ENCODE measurements at places on chromosomes 5 and 9. TPM values are rescaled to one million over a fixed set of nuclear protein-coding genes. Genes with fewer than 3 reads are reported as not detected.
A peak's percentile ranks its signal among the peaks of the same experiment; 100 is the strongest.

Gene CACNA1B
- total RNA-seq: 7.8 TPM

DNA sequence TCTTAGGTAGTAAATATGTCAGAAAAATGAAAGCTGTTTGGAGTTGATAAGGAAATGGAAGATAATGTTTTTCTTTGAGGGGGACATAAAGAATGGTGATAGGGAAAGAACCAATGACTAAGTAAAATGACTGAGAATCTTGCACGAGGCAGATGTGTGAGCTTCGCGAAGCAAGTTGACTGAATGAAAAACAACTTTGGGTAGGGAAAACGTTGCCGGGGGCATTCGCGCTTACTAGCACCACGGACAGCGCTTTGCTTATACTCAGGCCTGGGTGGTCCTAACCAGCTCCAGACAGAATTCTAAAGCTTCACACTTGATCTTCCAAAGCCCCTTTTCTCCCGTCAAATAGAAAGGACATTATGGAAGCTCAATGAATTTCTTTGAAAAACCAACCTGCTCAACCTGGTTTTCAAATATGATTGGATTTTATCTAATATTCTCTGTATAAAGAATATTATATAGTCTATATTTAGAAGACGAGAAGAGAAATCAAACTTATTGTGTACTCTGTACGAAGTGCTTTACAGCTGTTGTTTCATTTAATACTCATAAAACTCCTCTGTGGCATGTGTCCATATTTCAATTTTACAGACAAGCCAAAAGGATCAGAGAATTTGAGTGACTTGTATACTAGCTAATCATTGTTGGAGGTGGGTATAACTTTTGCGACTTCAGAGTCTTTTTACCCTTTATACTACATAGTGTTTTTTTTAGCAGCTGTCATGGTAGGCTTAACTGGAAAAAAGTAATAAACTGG is 1.9 kb upstream of the CDKN2B start:
- DNase-seq: peak; percentile 67
- no peak overlapping the region for H3K27ac ChIP-seq
- no peak overlapping the region for H3K4me3 ChIP-seq

Gene CFAP90
- total RNA-seq: 0.35 TPM

- no peak overlapping the region for H3K27ac ChIP-seq
- no peaks in the 10 kb centered on the region for H3K27me3 ChIP-seq
- H3K36me3 ChIP-seq: no peaks in the 10 kb centered on the region
- no peaks in the 10 kb centered on the region for H3K4me1 ChIP-seq
- no peak overlapping the region for H3K4me3 ChIP-seq
Observed at GRCh38 chr5:3456121-3456681, 139.4 kb upstream of the IRX1 start.

Gene PCDHA12
- total RNA-seq: 7.2 TPM

Gene ENTPD2
- 5.1 TPM for total RNA-seq

Gene SLC9A3
- total RNA-seq: 0.75 TPM

DNA sequence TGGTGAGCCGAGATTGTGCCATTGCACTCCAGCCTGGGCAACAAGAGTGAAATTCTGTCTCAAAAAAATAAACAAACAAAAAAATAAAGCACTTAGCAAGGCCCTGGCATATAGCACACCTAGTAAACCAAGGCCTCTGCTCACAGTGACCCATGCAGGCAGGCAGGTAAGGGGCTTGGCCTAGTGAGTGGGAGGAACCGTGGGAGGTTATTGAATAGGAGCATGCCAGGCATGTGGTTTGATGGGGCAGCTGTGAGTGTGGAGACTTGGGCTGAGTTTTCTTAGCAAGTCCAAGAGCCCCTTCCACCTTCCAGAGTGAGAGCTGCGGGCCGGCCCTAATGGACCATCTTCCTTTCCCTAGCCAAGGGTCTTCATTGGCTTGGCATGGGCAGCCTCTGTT is 4.5 kb upstream of the NDST1 start:
- H3K27ac ChIP-seq: no peak overlapping the region
- H3K27me3 ChIP-seq: no peaks in the 10 kb centered on the region
- DNase-seq: no peak
- peaks cover 4% of the 10 kb centered on the region for H3K4me1 ChIP-seq
- no peak overlapping the region for H3K4me3 ChIP-seq

DNA sequence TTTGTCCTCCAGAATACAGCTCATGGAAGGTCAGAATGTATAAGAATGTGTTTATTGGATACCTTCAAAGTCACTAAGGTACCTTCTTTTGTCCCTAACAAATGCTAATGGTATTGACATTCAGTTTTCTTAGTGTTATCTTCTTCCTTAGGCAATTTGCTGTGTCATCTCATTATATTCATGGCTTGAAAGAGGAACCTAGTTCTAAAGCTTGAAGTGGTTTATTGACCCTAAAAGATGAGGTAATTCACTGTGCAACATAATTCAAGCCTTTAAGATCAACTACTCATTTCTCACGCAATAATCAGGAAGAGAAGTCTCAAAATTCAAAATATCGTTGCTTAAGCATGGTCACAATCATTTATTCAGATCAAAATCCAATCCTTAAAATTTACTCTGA is 342.7 kb upstream of the RIOK2 start:
- DNase-seq: no peak
- peaks cover 2% of the 10 kb centered on the region for H3K36me3 ChIP-seq
- H3K27me3 ChIP-seq: no peaks in the 10 kb centered on the region
- H3K4me3 ChIP-seq: no peak overlapping the region
- H3K27ac ChIP-seq: no peak overlapping the region

DNA sequence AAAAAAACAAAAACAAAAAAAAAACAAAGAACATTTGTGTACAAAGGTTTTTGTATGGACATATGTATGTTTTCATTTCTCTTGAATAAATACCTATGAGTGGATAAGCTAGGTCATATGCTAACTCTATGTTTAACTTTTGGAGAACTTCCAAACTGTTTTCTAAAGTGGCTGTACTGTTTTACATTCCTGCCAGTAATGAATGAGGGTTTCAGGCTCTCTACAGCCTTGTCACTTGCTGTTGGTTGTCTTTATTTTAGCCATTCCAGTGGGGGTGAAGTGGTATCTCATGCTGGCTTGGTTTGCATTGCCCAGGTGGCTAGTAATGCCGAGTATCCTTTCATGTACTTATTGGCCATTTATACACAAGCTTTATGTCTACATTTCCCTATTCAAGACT is 9.1 kb upstream of the TRIO start:
- 0 out of 3 replicates have a peak, but pooled peaks cover 1% of the 10 kb centered on the region for H3K36me3 ChIP-seq
- no peaks in the 10 kb centered on the region for H3K4me1 ChIP-seq
- H3K4me3 ChIP-seq: no peak overlapping the region
- DNase-seq: no peak
- H3K27me3 ChIP-seq: no peaks in the 10 kb centered on the region

DNA sequence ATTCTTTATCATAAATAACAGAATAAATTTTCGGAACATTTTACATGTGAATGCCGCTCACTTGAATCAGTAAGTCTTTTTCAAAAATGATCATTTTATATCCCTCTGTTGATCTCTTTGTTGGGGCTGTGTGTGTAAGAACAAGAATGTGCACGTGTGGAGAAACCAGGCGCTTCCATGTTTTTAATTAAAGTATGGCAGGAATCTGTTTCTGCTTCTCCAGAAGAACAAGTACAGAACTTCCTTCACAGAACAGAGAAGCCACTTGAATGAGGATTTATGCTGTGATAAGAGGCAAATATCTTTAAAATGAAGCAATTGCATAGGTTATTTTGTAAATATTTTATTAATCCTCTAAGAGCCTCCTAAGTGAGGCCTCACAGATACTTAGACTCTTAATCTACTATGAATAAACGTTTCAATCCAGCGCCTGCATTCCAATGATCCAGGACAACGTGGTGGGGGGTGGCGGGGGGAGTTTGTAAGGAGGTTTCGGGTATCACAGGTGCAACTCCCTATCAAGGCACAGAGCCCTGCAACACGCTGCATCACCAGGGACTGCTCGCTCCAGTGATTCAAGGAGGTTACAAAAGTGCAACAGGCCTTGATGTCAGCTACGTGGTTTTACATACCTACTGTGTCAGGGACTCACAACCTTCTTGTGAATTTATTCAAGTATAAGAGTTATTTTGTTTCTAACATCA is 409.2 kb downstream of the BNC2 start:
- H3K36me3 ChIP-seq: no peaks in the 10 kb centered on the region
- H3K4me1 ChIP-seq: peaks cover 2% of the 10 kb centered on the region
- H3K27me3 ChIP-seq: no peaks in the 10 kb centered on the region
- DNase-seq: peak; percentile 71
- H3K27ac ChIP-seq: no peak overlapping the region

DNA sequence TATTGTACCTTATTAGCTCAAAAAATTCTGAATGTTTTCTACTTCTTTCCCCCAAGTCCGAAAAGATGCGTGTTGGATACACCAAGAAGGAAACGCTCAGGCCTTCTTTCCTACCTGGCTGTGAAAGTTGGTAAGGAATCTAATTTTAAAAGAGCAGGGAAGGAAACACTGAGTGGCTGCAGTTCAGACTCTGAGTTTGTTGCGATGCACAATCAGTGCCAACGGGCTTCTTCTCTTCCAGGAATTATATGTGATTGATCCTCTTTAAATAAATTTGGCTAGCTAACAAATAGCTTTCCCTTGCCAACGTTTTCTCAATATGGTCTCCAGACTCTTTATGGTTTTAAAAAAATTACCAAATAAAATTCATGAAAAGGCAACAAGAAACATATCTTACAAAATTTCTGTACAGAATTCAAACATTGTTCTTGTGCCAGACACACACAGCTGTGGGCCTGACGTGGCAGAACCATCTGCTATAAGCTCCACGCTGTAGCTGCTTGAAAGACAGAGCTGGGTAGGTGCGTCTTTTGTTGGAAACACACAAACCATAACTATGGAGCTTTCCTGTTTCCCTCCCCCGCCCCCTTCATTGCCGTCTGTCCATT is 493.1 kb downstream of the ZNF608 start:
- H3K27me3 ChIP-seq: no peaks in the 10 kb centered on the region
- no peaks in the 10 kb centered on the region for H3K4me1 ChIP-seq
- DNase-seq: no peak
- no peak overlapping the region for H3K4me3 ChIP-seq
- H3K27ac ChIP-seq: no peak overlapping the region

DNA sequence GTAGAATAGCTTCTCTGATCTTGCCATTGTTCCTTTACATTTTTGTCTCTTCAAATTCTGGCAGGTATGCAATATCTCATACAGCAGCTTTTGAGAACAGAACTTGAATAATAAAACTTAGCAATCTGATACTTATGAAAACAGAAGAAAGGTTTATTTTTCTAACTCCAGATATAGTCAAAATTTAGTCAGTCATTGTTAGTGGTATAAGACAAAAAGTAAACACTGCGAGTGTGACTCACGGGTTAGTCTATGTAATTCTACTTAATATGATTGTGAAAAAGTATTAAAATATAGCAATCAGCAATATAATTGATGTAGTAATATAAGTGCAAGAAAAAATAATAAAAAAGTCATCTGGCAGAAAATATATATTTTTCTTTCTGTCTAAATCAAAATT is 910.4 kb downstream of the DNAH5 start:
- H3K4me1 ChIP-seq: no peaks in the 10 kb centered on the region
- no peaks in the 10 kb centered on the region for H3K36me3 ChIP-seq
- no peak overlapping the region for H3K27ac ChIP-seq
- no peak overlapping the region for H3K4me3 ChIP-seq
- no peak for DNase-seq
- no peaks in the 10 kb centered on the region for H3K27me3 ChIP-seq

GRCh38 chr9:134328341-134328840 is 2.1 kb downstream of the RXRA start:
- H3K4me3 ChIP-seq: peak overlapping the region; percentile 43
- no peak for DNase-seq
- H3K27ac ChIP-seq: no peak overlapping the region
- H3K27me3 ChIP-seq: no peaks in the 10 kb centered on the region
- no peaks in the 10 kb centered on the region for H3K4me1 ChIP-seq
- H3K36me3 ChIP-seq: no peaks in the 10 kb centered on the region

Gene OR13C8
- not detected for total RNA-seq

Gene PIP5K1B
- total RNA-seq: 1.7 TPM

GRCh38 chr5:178286226-178287090 is 53.9 kb upstream of the PHYKPL start:
- H3K4me3 ChIP-seq: no peak overlapping the region
- no peaks in the 10 kb centered on the region for H3K4me1 ChIP-seq
- no peak overlapping the region for H3K27ac ChIP-seq
- no peaks in the 10 kb centered on the region for H3K27me3 ChIP-seq
- no peaks in the 10 kb centered on the region for H3K36me3 ChIP-seq

Gene SELENOP
- total RNA-seq: 8.5 TPM

DNA sequence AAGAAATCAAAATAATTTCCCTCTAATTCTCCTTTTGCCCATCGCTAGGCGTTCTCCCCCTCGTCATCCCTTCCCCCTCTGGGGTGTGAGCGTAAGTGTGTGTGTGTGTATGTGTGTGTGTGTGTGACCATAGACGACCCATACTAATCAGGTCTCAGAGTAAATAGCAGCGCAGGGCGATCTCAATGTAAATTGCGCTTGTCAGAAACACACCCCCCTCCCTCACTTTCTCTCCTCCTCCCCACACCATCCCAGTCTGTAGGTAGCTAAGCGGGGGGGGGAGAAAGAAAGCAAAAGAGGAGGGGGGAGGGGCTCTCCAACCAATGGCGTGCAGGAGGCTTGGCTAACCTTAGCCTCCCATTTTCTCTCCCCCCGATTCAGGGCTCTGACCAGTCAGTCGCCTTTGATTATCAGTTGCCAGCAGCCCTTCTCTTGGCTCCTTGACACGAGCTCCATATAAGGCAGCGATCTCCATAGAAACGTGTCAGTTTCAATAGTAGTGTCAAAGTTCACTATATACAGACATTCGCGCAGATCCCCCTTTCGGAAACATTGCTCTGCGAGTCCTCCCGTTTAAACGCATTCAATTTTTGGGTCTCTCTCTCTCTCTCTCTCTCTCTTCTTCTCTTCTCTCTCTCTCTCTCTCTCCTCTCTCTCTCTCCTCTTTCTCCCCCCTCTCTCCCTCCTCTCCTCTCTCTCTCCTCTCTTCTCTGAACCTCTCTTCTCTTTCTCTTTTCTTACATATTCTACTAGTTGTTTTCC is at the start of gene NR2F1:
Gene NR2F1 (plus strand): TSS at position 546 of the 762 bp plus-strand sequence. CDS start 1,802 bp downstream, outside the sequence.
- no peak within 1 kb of the TSS for H3K4me3 ChIP-seq
- H3K4me1 ChIP-seq: peaks cover 2% of the 10 kb centered on the region
- no peaks in the 10 kb centered on the region for H3K36me3 ChIP-seq
- H3K27ac ChIP-seq: no peak within 1 kb of the TSS
- H3K27me3 ChIP-seq: peaks cover 69% of the 10 kb centered on the region
- DNase-seq: peak; percentile 92

Gene SCGB3A1
- not detected for total RNA-seq

DNA sequence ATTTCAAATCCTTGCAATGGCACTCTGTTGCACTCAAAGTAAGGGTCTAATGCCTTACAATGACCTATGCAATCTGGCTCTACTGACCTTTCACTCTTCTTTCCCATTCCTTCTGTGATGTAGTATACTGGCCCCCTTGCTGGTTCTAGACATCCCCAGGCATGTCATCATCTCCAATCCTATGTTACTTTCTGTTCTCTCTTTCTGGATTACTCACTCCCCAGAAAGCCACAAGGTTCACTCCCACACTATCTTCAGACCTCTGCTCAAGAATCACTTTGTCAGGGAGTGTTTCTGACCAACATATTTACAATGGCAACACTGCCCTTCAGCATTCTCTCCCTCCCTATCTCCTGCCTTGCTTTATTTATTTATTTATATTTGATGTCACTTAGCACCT is 802.2 kb upstream of the WWC1 start:
- H3K27ac ChIP-seq: no peak overlapping the region
- no peaks in the 10 kb centered on the region for H3K36me3 ChIP-seq
- DNase-seq: no peak
- H3K27me3 ChIP-seq: no peaks in the 10 kb centered on the region
- H3K4me1 ChIP-seq: no peaks in the 10 kb centered on the region

Gene CAMK4
- 6.3 TPM for total RNA-seq

Gene CDH18
- total RNA-seq: 0.61 TPM

- no peaks in the 10 kb centered on the region for H3K36me3 ChIP-seq
- no peaks in the 10 kb centered on the region for H3K27me3 ChIP-seq
- no peaks in the 10 kb centered on the region for H3K4me1 ChIP-seq
- H3K4me3 ChIP-seq: no peak overlapping the region
- no peak overlapping the region for H3K27ac ChIP-seq
- DNase-seq: no peak
Observed at GRCh38 chr5:168254013-168254693, 37.3 kb upstream of the WWC1 start.
